Activated CD4-positive, alpha-beta T cell treated with anti-CD3 and anti-CD28 coated beads, Interleukin-2, amount 50 U/mL, for 1 hour (primary cell): ENCODE measurements at places on chromosomes 6 and 20.

DNA sequence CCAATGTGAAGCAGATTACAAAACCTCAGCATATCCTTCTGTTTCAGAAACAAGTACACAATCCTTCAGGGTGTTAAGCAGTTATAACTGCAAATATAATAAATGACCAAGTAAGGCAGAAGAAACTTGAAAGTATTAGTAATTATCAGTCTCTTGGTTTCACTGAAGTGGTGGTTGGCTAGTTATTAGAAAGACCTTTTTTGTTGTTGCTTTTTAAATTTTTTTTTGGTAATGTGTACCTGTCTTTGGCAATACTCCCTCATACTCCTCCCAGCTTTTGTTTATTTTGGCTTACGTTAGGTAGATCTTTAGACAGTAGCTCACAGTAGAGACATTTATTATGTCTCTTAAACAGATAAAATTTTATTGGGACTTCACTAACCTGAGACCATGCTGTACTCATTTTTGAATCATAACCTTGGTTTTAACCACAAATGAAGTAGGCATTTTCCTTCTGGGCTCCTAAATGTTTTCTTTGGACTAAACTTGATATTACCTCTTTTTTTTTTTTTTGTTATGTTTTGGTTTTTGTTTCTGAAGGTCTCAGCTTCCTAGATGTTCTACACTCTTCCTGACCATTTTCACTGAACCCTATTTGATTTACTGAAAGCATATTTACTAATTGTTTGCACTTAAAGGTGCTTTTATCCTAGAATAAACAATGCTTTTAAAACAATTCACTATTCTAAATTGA, 6.4 kb downstream of the CD2AP start:
- DNase-seq: no peak

GRCh38 chr6:43146709-43147688, 24.1 kb upstream of the SRF start:
- DNase-seq: no peak

DNA sequence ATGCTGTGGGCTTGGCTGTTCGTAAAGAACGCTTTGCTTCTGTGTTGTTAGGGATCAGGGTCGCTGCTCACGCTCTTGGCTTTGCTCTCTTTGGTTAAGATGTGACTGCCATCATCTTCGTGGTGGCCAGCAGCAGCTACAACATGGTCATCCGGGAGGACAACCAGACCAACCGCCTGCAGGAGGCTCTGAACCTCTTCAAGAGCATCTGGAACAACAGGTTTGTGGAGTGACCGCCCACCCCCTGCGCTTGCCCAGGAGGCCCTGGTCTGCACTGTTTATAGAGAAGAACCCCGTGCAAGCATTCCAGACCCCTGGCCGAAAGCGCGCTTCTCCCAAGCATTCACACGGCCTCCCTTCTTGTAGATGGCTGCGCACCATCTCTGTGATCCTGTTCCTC, 57.1 kb downstream of the GNAS start:
- no peak for DNase-seq

DNA sequence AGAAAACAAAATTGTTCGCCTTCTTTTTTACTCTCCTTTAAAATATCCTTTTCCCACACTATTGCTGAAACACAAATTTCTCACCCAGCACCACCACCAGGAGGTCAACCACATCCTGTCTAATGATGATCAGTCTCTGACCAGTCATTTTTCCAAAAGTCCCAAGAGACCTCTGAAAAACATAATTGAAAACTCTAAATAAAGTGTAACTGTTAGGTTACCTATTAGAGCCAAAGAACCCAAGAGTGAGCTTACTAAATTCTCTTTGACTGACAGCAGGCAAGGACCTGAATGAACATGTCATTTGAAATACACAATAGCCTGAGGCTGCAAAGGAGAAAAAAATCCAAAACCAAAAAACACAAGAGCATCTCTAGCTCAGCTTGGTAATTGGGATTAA, 735.4 kb downstream of the CBLN4 start:
- no peak for DNase-seq

GRCh38 chr6:13120483-13121482, 207.6 kb downstream of the TBC1D7 start:
- no peak for DNase-seq

DNA sequence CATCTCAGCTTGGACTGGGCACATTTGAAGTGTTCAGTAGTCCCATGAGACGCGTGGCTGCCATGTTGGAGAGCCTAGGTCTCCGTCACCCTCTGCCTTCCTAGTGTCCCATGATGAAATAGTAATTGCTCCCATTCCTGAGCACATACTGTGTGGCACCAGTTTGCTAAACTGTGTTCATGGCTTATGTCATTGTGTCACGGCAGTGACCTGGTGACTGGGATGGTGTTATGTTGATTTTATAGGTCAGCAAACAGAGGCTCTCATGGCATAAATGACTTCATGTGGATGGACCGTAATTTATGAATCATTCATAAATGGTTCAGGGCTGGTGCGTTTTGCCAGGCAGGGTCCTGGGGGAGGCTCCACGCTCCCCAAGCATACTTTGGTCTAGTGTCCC, 3.8 kb downstream of the BCAS4 start:
- no peak for DNase-seq

DNA sequence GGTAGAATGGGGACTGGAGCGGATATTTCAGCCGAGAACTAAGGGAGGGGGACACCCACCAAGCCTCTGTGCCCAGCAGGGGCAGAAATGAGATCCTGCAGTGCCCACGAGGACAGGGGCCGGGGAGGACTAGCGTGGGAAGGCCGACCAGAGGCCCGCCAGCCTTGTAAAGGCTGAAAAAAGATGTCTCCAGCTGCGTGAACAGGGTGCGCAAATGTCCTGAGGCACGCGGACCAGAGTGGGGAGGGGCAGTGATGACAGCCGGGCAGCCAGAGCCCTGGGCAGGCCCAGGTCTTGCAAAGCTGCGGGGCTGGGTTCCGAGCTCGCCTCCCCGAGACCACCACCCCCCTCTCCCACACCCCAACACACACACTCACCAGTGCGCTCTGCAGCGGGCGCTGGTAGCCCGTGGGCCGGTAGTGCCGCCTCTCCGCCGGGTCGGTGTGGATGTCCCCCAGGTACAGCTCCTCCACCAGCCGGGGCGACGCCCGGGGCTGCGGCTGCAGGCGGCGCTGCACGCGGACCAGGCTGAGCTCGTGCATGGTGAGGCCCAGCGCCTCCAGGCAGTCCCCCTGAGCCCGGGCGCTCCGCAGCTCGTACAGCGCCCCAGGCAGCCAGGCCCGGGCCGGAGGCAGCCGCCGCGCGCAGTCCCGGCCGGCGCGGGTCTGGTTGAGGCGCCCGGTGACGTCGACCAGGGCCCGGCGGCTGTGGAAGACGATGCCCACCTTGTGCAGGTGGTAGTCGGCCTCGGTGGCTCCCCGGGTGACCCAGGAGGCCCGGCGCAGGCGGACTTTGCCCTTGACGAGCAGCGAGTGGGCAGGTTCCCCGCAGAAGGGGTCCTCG, 48.2 kb downstream of the APCDD1L start:
- no peak for DNase-seq

DNA sequence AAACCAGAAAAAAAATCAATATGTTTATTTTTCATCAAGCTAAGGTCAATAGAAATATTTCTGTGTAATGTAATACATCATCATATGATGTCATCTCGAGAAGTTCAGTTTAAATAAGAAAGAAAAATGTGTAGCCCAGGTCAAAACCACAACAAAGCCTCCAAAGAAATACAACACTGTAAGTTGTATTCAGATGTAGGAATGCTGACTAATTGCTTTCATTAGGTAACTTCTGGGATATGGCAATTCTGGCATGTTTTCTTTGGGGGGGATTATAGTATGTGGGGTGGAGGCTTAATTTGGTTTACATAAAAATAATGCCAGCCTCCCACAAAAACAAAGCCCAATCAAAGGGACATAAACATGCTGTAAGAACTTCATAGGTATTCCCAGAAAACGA, 881.8 kb upstream of the CITED2 start:
- no peak for DNase-seq

- DNase-seq: no peak
These were observed 75.9 kb upstream of the SYNJ2 start for GRCh38 chr6:157905590-157906342.

- no peak for DNase-seq
These were observed 15.0 kb downstream of the CCN2 start for GRCh38 chr6:131936156-131936555.

DNA sequence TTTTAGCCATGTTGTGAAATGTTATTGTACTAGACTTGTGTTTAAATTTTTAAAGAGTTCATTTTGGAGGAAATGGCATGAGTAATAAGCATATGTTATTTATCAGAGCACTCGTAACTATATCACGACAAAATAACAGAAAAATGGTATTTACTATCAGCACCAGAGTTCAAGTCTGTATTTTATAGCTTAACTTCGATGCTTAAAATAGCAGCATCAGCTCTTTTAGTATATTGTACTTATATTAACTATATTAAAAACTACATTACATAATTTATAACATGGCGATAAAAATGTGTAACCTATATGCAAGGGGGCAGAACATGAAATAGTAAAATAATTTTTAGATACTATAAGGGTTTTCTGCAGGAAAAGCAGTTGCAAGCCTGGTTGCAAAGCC, 52.9 kb downstream of the ABRACL start:
- DNase-seq: no peak

DNA sequence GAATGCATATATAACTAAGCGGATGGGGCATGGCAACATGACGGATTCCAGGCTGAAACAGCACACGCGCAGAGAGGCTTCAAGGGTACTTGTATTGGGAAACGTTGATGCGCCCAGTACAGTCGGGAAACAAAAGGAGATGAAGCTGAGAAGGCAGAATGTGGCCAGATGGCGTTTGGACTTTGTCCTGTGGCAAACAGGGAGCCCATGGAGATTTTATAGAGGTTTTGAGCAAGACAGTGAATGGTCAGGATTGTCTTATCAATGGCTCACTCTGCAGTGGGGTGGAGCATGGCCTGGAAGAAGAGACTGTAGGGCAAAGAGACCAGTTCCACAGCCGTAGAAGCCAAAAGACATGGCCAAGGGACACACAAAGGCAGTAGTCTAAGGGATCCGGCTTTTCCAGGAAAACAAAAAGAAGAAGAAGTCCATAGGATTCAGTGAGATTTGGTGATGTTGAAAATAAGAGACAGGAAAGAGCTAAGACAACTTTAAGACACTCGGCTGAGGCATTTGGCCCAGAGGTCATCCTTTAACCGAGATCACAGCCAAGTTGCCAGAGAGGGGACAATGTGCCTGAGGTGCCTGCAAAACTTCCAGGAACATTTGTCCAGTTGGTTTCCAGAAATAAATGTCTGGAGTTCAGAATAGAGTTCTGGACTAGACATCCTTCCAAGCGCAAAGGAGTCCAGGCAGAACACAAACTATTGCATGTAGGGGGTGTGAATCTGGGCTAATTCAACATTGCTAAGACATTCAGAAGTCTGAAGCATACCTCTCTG, 123.0 kb upstream of the RREB1 start:
- no peak for DNase-seq

DNA sequence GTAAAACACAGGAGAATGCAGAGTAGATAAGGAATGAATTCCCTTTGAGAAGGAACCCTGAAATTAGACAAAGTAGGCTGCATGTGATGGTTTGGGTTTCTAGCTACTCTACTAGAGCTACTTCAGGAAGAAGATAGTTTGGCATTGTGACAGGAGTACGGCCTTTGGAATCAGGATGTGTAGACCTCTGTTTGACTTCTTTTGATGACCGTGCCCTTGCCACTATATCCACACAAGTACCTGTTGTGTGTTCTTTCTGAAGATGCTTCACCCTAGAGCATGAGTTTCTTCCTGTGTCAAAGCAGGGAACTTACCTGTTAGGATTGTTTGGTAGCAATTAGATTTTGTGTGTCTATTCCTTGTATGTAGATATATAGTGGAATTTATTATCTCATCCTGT, 41.7 kb downstream of the CD2AP start:
- DNase-seq: no peak

GRCh38 chr6:7451326-7451725, 61.7 kb downstream of the RIOK1 start:
- no peak for DNase-seq

GRCh38 chr20:62905536-62906117, 20.7 kb downstream of the DIDO1 start:
- DNase-seq: no peak

DNA sequence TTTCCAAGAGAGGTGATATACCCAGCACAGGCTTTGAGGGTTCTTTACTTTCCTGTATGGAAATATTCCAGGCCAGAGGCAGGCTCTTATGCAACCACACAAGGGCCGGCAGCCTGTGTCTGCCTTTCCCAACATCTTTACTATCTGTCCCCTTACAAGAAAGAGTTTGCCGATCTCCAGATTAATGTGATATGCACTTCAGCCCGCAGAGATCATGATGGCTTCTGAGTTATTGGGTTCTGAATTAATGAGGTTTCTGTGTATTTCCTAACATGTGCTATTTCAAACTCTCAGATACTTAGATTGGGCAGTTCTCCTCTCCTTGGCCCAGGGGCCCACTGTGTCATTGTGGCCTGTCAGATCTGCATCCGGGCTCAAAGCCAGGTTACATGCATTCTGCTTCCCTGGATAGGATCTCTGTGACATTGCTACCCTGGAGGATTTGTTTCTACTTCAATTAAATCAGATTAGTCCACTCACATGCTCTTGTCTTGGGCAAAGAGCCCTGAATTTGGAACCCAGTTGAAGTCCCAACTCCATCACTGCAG, 56.6 kb downstream of the TGM2 start:
- no peak for DNase-seq

GRCh38 chr20:23203951-23204730, 118.0 kb upstream of the CD93 start:
- DNase-seq: no peak

DNA sequence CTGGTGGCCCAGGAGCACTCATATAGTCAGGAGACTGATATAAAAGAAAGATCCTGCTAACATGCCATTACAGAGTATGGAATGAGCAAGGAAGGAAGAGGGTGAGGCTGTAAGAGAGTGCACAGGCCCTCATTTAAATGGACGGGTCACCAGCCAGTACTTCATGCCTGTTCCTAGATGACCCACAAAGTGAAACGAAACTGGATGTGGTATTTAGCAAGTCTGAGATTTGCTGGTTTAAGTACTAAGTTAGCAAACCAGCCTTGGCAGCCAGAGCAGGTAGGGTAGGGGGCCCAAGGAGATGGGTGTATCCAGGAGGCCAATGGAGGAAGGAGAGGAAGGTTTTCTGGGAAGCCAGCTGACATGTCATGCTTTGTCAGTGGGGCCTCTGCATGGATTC, 15.9 kb downstream of the NT5E start:
- DNase-seq: no peak

GRCh38 chr6:101114703-101115102, 233.6 kb upstream of the ASCC3 start:
- DNase-seq: no peak

GRCh38 chr20:5731753-5732366, 18.3 kb upstream of the SHLD1 start:
- no peak for DNase-seq

GRCh38 chr6:156068881-156069280, 613.2 kb upstream of the NOX3 start:
- DNase-seq: no peak
